Stimulated activated CD4-positive, alpha-beta T cell treated with anti-CD3 and anti-CD28 coated beads, Interleukin-2, amount 100 ng/mL, for 48 hours (primary cell): ENCODE measurements at places on chromosomes 2 and 18.
A peak's percentile ranks its signal among the peaks of the same experiment; 100 is the strongest.

- no peak for DNase-seq
These were observed 17.0 kb downstream of the VRK2 start for GRCh38 chr2:58063641-58064040.

DNA sequence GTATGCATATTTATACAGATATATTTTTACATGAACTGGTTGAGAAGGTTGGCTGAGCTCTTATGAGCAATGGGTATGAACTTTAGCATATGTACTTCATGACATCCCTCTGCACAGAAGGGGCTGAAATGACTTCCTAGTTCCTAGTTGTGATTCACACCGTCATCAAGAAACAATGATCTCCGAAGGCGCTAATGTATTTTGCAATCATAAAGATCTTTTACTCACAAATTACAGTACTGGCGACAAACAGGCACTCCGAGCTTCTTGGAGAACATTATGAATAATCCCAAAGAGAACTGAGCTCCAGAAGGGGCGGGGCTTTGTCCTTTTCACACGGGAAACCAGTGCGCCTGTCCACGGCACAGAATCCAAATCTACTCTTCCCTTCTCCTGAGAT is 18.1 kb downstream of the BCL2 start:
- no peak for DNase-seq

GRCh38 chr18:74243127-74243526 is 48.6 kb downstream of the CYB5A start:
- no peak for DNase-seq

DNA sequence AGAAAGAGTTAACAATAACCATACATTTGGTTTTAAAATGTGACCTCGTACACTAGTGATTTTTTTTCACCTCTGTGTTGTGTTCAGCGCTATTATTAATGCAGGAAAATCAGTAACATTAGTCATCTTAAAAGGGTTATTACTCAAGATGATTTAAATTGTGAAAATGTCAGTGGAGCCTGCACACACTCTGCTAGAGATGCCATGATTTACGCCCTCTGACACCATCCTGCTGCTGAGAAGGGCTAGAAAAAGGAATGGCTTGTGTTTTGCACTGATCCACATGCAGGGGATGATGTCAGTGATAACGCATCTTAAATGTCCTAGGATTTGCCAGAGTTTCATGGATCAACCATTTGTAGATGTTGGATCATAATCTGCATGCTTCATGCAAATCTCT is 121.3 kb upstream of the BOD1L2 start:
- no peak for DNase-seq

DNA sequence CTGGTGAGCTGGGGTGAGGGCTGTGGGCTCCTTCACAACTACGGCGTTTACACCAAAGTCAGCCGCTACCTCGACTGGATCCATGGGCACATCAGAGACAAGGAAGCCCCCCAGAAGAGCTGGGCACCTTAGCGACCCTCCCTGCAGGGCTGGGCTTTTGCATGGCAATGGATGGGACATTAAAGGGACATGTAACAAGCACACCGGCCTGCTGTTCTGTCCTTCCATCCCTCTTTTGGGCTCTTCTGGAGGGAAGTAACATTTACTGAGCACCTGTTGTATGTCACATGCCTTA is 10.5 kb downstream of the PROC start:
- DNase-seq = no peak

- no peak for DNase-seq
These were observed 140.0 kb upstream of the PKDCC start for GRCh38 chr2:41907771-41908207.

GRCh38 chr2:193556766-193557470 is 1362.2 kb upstream of the TMEFF2 start:
- no peak for DNase-seq

GRCh38 chr2:130726614-130727180 is 2.2 kb upstream of the GPR148 start:
- DNase-seq = no peak

DNA sequence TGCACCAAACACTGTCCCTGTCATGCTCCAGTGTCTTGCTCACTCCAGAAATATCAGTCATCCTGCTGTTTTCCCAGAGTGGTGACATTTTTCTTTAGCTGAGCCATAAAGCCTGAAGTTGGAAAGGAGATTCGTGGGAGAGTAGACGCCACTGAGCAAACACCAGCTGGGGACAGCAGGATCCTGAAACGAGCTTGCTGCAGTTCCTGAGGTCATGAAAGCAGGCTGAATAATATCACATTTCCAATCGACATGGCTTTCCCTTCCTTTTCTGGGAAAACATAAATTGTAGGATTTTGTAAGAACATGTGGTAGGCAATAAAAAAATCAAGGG is 276.4 kb downstream of the CDCA7 start:
- DNase-seq = no peak

- DNase-seq = no peak
These were observed 196.5 kb downstream of the LNPK start for GRCh38 chr2:175805442-175806124.

DNA sequence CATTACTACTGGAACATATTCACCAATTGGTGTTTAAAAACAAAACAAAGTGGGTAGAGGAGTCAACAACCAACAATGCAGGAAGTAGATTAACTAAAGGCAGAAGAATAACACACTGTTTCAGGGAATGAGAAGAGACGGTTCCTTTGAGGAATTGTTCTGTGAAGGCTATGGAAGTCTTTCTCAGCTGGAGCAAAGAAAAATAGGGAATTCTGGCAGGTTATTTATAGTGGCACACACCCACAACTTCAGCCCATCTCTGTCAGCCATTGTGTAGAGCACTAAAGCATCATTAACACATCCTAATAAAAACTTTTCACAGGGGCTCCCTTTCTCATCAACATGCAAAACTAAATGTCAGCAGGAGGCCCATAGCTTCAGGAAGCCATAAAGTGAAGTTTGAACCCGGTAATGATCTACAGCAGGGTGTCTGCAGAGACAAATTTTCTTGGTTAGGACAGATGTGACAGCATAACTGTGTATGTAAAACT is 113.6 kb downstream of the CDH2 start:
- no peak for DNase-seq

GRCh38 chr2:156652691-156653090 is 216.5 kb downstream of the GPD2 start:
- no peak for DNase-seq

DNA sequence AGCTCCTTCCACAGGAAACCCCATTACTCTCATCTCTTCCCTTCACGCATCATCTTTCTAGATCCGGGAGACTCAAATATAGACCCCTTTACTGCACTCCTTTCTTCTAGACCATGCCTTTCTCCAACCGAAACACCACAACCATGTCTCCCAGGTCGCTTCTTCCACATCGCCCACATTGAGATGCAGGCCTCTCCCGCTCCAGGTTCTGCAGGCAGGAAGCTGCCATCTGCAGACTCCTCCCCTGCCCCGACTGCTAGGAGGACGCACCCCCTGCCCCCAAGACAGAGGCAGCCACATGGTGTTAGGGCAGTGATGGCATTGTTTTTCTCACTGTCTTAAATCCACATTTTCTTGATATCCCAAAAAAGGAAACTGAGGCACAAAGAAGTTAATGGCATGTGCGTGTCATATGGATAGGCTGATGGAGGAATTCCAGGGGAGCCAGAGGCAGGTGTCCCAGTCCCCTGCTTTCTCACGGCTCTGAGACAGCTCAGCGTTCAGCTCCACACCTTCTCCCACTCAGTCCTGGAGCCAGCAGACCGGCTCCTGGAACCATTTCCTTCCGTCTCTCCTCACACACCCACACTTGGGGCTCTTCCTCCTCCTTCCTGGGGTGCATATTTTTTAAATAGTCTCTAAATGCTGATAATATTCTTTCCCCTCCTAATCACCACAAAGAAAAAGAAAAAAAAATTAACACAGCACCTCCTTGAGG is 438.4 kb downstream of the EIPR1 start:
- no peak for DNase-seq

DNA sequence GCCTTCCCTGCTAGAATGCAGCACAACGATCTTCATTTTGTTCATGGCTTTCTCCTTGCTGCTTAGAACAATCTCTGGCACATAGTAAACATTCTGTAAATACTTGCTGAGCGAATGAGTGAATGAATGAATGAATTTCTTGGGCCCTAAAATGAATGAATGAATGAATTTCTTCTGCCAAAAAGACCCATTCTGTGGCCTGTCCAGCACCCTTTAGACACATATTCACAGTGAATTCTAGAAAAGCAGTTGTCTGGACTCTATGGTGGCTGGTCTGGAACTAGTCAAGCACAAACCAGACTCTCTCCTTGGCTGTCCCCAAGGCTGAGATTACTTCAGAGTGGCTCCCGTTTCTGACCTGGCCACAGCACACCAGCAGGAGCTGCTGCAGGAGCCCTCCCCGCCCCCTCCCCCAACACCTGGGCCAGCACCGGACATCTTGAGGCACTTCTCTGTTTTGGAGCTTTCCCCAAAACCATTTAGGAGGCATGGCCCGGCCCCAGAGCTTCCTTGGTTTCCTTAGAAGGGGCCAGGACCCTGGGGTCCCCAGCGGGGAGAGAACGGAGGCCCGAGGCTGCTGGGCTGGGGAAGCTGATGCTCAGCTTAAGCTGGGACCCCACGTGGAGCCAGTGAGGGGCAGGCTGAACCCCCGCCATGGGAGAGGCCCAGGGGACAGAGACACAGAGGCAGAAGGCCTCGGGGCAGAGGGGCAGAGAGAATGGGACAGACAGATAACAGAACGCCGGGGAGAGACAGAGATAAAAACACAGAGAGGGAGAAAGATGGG is 159.0 kb downstream of the ZFP36L2 start:
- no peak for DNase-seq

DNA sequence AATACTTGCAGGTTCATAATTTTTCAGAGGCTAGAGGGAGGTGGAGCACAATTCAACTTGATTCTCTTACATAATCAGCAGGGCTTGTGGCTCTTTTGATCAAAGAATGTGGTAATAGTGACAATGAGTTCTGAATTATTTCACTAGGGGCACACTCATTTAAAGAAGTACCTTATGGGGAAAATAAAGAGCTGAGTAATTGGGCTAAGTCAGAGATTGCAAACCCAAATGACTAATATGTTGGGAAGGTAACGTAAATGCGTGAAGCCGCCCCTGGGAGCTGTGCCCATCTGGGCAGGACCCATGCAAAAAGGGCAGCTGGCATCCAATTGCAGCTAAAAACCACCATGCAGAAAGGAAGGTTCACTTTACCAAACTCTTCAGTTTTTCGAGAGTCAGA is 35.3 kb downstream of the NCKAP5 start:
- DNase-seq = no peak

GRCh38 chr2:113930448-113930847 is 40.6 kb downstream of the ACTR3 start:
- no peak for DNase-seq

DNA sequence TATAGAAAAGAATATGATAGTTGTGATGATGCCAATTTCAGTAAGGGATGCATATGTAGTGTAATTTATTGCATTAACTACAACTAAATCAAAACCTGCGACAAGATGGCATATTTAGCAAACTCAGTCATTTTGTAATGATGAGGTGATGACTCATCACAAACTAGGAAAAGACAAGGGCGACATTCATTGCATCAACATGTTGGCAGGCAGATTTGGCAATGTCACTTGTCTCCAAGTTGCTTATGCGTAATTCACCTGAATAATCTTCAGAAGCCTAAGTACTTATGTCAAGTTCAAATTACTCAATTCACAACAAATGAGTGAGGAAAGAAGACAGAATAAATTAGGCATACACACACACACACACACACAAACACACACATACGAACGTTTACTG is 273.2 kb upstream of the RGPD4 start:
- no peak for DNase-seq

- peak; percentile 3 for DNase-seq
These were observed 215.6 kb upstream of the MAP2 start for GRCh38 chr2:209208211-209208610.

- no peak for DNase-seq
These were observed 10.7 kb downstream of the PSTPIP2 start for GRCh38 chr18:46061387-46061786.

DNA sequence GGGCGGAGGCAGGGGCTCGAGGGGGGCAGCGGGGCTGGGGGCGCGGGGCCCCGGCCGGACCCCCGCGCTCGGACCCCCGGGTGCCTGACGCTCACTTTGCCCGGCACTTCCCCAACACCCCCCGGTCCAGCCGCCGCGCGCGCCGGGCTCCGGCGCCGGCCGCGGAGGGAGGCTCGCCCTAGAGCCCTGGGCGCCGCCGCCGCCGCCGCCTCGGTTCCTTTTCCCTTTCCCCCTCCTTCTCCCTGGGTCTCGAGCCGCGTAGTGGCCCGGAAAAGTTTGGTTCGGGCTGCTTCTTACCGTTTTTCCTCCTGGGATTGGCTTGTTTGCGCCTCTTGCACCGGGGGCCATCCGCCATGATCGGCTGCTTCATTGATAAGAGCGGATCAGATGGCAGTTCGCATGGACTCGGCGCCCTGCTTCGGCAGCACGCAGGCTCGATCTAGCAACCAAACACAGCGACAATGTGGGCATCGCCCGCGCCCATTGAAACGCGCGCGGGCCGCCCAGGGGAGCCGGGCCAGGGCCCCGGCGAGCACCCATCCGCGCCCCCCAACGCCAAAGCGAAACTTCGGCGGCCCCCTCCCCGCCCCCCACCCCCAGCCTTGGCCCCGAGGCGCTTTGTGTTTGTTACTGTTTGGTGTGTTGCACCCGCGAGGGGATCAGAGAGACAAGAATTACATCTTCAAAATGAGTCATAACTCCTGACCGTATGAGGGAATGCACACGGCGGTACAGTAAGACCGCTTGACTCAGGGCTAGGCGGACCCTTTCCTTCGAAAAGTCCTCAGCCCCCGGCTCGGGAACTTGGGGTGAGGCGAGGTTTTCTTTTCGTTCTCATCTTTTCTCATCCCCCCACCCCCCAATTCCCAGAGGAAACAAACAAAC is 2.7 kb downstream of the ZEB2 start:
- DNase-seq = peak; percentile 42

DNA sequence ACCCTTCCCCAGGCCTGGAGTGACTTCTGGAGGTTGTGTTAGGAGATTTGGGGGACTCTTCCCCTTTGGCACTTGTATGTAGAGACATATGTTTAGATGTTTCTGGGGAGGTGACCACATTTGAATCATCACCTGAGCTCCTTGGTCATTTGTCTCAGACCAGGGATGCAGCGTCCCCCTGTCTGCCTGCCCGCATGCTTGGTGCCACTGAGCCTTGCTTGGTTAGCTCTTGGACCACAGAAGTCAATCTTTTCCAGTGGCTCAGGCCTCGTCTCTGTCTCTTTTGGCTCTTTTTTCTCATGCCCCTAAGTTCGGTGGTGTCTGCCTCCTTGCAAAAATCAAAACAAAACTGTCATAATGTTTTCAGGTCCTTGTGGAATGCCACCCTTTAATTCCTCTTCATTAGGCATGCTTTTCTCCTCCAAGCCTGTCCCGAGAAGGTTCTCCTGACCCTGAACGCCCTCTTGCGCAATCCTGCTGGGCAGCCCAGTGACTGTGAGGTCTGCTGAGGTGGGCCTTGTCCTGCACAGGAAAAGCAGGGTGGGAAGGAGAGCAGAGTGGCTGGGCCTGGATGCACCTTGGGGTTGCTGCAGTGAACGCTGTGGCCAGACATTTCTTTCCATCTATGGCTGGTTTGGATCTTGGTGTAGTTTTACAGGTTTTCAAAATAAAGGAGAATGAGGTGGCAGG is 24.9 kb downstream of the GLI2 start:
- no peak for DNase-seq

- DNase-seq = no peak
These were observed 64.7 kb downstream of the PTPN2 start for GRCh38 chr18:12819322-12819721.
